Urothelium cell line (cell line): ENCODE measurements at places on chromosomes 13 and 19.

- DNase-seq, result no peak
Observed at GRCh38 chr13:72303941-72304746, 423.3 kb downstream of the MZT1 start.

DNA sequence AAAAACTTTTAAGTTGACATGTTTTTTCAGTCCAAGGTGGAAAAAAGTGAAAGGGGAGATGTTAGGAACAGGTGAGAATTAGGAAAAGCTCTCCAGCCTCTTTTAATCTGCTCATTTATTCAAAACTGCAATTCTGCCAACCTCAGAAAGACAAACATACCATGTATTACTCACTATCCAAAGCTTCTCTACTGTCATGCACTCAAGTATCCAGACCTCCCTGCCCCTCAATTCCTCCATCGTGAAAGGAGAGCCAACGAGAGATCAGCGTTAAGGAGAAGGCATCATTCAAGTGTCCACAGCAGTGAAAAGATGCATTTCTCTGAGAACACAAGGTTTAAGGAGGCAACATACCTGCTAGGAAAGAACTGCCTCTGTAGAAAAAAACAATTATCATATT, 24.5 kb downstream of the DIAPH3 start:
- no peak for DNase-seq

- DNase-seq, result peak; percentile 80
Observed at GRCh38 chr19:35549174-35549788, 3.9 kb downstream of the TMEM147 start.

GRCh38 chr13:99327126-99327525, 19.9 kb upstream of the GPR183 start:
- DNase-seq, result no peak

- DNase-seq, result no peak
Observed at GRCh38 chr13:111082240-111082639, 32.9 kb upstream of the ARHGEF7 start.

- no peak for DNase-seq
Observed at GRCh38 chr13:54018485-54018884, 989.9 kb downstream of the OLFM4 start.

DNA sequence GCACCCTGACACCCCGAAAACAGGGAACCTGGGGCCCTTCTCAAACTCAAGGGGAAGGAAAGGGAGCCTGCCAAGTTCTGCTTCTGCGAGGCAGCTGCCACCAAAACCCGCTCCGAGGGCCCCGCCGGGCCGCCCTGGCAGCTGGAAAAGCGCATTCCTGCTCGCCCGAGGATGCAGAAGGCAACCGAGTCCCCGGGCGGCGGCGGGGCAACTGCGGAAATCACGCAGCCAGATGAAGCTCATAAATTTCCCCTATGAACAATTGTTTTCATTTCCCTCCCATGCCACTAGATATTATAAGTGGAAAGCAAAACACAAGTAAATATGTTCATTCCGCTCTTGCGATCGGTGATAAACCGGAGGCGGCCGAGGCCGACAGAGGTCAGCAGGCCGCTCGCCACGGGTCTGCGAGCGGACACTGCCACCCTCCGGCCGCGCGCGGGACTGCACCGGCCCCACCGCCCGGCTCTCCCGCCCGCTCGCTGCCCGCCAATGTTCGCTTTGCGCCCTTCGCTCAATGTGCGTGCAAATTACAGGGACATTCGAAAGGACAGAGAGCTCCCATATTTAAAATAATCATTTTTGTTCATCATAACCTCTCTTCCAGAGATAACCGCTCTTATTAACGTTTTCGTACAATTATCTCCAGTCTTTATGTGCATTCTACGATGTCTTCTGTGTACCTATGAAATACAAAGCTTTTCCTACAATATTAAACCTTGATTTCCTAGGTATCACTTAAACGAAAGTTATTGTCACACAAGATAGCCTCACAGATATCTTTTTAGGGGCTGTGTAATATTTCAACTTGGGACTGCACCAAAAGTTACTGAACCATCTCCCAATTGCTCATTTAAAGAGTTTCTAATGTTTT, 120.8 kb upstream of the ZNF507 start:
- DNase-seq, result peak; percentile 85

GRCh38 chr13:49063497-49063896, 87.8 kb downstream of the FNDC3A start:
- DNase-seq, result no peak

GRCh38 chr19:3684817-3685410, 15.4 kb downstream of the PIP5K1C start:
- DNase-seq, result no peak

DNA sequence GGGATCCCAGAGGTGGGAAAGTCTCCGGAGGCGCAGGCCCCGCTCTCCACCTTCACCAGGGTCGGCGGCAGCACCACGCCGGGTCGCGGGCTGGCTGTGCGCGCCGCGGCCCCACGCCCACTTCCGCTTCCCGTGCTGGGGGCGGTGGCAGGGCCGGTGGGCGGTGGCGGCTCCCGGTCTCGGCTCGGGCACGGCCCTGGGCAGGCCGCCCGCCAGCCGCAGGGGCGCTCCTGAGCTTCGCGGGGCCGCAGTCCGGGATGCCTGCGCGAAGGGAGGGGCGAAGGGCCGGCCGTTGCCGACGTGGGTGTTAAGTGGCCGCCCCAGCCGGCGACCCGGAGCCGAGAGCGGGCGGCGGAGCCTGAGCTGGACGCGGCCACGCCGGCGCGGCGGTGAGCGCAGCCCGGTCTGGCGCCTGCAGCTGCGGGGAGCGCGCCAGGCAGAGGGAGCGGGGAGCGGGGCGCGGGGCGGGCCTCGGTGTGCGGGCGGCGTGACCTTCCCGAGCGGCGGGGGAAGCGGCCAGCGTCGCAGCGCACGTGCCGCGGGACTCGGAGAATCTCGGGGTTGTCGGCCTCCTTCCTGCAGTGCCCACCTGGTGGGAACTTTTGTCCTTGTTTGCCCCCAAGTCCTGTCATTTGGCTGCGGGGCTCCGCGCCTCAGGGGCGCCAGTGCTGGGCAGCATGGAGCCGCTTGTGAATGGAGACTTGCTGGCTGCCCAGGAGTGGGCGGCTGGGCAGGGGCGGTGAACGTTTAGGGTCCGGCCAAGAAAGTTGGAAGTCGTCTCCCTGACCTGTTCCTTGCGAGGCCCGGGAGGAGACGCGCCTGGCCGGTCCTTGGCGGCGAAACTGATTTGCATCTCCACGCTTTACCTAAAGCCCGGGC, at the start of gene SLC25A15:
Gene SLC25A15, plus strand, starts transcription at position 337 of the 879 bp plus-strand sequence. CDS start 3,616 bp downstream, outside the sequence.
- DNase-seq, result peak; percentile 85

DNA sequence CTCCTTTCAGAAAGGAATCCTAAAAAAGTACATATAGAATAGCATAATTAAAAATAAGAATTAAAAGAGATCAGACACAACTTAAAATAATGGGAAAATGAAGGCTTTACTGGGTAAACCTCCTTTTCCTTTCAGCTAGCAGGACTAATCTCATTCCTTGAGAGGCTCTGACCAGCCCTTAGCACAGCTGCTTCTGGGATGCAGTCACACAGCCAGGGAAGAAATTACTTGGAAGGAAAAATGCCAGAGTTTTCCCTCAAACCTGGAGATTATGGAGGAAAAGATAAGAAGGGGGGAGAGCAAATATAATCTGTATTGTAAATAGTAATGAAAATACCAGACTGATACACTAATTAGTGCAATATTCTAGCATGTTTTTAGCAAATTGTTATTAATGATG, 91.8 kb downstream of the LRCH1 start:
- DNase-seq, result no peak

GRCh38 chr19:49624967-49625910, 14.7 kb downstream of the RRAS start:
- DNase-seq, result no peak

DNA sequence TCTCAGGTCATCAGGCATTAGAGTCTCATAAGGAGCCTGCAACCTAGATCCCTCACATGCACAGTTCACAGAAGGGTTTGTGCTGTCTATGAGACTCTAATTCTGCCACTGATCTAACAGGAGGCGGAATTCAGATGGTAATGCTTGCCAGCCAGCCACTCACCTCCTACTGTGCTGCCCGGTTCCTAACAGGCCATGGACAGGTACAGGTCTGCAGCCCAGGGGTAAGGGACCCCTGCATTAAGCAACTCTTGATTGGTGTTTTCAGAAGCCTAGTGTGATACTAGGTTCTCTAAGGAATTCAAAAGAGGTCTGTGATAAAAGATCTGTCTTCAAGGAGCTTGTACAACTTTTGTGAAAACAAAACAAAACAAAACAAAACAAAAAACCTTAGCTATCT, 31.1 kb downstream of the CAB39L start:
- no peak for DNase-seq

- DNase-seq, result no peak
Observed at GRCh38 chr13:25943081-25943480, 108.7 kb downstream of the SHISA2 start.

DNA sequence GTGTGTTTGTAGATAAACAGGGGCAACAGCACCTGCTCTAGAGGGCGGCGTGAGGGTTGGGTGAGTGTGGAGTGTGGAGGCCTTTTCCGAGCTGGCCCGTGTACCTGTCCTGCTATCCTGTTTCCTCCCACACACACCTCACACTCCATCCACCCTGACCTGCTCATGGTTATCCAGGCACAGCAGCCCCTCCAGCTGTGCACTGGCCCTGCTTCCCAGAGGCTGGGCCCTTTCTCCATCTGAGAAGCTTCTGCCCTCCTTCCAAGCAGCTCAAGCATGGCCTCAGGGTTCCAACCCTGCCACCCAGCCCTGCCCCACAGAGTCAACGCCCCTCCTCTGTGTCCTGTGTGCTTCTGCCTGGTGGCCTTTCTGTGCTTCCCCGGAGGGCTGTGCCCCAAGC, 86.9 kb downstream of the SOX1 start:
- no peak for DNase-seq
